ENCODE measurements at places on chromosomes 1 and 21.
A peak's percentile ranks its signal among the peaks of the same experiment; 100 is the strongest.

- DNase-seq: peak; percentile 47
These were observed 116.1 kb downstream of the SPATA17 start for GRCh38 chr1:217747156-217747769.

GRCh38 chr1:40133839-40134238 lies 27.3 kb upstream of the RLF start:
- no peak for DNase-seq

DNA sequence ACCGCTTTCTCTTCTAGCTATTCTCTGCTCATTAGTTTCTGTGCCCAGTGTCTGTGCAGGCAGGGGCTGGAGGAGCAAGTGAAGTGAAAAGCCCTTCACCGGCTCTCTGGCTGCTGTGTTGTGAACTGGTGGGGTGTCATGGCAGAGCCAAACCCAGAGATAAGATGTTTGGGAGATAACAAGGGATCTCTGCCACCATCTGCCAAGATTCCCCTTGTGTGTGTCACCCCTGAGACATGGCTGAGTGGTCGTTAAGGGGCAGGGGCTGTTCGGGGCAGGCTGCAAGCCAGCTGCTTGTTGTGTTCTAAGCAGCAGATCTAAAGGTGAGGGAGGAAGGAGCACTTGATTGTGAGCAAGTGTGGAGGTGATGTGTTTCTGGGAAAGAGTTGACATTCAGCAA lies 24.5 kb downstream of the CNIH3 start:
- DNase-seq: no peak

DNA sequence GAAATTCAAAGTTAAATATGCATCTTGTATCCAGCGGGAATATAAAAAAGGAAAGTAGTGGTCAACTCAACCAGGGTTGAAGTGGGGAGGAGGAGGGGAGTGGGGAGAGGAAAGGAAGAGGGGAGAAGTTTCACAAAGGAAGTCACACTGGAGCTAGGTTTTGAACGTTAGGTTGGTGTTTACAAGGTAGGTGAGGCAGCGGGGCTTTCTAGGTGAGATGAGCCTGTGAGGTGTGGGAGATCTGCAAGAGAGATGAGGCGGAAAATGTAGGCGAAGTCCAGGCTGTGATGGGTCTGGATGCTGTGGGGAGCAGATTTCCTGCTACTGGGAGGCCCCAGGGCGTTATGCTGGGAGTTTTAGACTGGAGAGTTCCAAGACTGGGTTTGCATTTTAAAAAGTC lies 36.1 kb upstream of the IL20 start:
- DNase-seq: no peak

GRCh38 chr1:190207733-190208132 lies 269.9 kb downstream of the BRINP3 start:
- no peak for DNase-seq

GRCh38 chr1:73310797-73311381 lies 887.1 kb downstream of the LRRIQ3 start:
- no peak for DNase-seq

DNA sequence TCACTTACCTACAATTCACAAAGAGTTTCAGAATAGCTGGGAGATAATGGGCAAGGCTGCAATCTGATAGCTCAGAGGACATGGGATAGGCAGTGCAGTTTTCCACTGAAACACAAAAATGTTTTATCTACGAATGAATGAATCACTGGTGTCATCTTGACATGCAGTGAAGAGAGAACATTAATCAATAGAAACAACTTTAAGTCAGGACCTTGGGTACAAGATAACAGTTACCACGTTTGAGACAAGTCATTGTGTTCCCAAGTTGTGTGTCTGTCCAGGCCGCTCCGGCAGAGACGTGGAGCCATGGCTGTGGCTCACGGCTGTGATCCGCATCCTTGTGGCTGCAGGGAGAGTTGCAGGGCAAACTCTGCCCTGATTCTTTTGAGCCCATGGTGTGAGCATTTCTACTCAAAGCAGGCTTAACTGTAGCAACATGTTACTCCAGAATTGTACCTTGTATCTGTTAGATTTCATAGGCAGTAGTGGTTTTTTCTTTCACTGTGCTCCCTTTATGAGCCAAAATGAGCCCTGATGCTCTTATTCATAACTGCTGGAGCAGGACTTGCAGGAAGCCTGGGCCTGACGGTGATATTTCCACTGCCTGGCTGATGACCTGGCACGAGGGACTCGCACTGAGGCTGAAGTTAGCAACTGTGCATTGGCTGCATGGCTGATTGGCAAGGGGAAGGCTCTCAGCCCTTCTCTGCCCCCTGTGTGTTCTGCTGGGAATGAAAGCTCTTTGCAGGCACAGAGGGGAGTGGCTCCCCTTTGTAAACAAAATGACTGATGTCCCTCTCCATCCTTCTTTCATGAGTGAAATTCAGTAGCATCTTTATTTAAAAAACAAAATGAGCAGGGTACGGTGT lies 465.2 kb downstream of the AJAP1 start:
- no peak for DNase-seq

DNA sequence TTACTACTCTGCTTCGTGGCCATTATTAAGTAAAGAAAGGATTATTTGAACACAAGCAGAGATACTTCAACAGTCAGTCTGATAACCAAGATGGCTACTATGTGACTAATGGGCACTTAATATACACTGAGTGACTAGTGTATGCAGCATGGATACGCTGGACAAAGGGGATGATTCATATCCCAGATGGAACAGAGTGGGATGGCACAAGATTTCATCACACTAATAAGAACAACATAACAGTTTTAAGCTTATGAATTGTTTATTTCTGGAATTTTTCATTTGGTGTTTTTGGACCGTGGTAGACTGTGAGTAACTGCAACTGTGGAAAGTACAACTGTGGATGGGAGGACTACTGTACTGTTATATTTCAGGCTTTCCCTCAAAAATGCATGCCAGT lies 9.4 kb downstream of the ZCCHC17 start:
- peak; percentile 81 for DNase-seq

- no peak for DNase-seq
These were observed 32.6 kb downstream of the NIBAN1 start for GRCh38 chr1:184941735-184942134.

DNA sequence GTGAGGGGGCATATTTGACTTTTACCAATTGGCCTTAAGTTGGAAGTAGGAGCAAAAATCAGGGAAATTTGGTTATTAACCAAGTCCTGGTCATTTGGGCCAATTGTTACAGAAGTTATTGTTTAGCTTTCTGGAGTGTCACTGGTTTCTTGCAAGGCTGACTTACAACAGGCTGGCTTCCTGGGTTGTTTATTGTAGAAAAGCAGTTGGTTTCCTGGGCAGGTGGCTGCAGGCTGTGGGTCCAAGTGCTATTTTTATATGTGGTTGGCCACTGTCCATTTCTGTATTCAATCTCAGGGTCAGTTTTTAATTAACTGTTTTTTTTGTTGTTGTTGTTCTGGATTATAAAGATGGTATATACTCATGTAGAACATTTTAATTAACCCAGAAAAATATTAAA lies 174.1 kb downstream of the KCNJ6 start:
- DNase-seq: no peak

DNA sequence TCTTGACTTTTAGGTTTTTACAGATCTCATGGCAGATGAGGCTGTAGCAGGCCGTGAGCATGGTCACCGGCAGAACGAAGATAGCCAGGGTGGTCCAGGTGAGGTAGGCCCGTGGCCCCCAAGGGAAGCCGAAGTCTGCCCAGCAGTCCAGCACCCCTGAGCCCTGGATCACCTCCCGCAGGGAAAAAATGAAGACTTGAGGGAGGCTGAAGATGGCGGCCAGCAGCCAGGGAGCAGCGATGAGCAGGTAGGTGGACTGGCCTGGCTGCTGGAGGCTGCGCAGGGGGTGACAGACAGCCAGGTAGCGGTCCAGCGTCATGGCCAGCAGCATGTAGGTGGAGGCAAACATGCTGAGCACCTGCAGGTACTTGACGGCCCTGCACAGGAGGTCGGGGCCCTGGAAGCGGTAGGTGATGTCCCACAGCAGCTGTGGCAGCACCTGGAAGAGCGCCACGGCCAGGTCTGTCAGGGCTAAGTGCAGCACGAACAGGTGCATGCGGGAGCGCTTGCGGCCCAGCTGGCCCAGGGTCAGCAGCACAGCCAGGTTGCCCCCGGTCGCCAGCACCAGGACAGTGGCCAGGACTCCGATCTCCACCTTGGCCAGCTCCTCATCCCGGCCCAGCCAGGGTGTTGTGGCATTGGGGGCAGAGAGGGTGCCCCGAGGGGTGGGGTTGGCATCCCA lies 856 bp downstream of the AVPR1B start:
- DNase-seq: no peak

DNA sequence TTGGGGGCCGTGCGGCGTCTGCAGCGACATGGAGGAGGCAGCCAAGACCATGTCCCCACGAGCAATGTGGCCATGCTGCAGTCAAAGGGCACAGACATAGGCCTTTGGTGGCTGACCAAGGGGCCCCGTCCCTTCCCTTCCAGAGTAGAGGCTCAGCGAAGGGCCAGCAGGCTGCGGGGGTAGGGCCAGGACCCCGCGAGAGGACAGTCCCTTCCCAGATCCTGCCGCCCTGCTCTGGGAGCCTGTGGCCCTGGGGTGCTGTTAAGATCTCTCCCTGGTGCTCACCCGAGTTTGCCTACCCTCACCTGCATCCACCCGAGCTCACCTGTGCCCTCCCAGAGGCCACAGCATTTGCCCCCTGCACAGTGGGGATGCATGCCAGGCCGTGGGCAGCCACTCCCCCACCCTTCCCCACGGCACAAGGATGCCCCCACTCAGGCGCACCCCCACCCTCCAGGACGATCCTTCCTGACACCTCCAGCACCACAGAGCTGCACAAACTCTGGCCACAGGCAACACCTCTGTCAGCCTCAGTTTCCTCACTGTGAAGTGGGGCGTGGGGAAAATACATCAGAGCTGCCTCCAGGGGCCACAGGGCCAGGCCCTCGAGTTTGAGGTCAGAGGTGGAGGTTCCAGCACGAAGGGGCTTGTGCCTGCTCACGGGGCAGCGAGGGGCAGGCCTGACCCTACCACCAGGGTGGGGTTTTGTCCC lies 15.5 kb downstream of the ITGB2 start:
- DNase-seq: no peak

DNA sequence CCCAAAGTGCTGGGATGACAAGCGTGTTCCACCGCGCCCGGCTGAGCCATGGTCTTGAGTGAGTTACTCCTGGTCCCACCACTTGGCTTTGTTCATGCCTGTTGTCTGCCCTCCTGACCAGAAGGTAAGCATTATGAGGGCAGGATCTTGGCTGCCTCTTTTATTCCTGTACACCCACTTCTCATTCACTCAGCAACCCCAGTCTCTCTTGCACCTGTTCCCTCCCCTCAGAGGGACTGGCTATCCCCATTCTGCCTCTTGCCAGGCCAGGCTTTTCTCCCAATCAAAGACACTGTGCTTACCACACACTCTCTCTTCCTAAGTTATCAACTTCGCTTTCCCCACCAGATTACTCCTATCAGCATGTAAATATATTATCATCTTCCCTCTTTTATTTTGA lies 26.4 kb downstream of the SPATA21 start:
- no peak for DNase-seq

GRCh38 chr1:174114106-174114505 lies 45.2 kb upstream of the RABGAP1L start:
- no peak for DNase-seq

DNA sequence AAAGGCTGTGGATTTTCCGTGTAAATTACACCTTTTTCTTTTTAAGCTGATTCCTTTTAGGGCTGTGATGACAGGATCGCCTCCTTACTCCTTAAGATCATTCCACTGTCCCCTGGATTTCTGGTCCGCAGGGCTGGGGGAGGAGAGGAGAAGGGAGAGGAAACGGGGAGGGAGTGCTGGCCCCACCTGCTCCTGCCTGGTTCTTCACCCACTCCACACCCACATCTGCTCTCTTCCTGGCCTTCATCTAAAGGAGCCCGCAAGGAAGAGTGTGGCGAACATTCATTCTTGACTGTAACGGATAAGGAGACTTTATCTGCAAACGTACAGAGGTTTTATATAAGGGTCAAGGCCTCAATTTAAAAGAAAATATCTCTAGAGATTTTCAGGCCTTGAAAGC lies 242.0 kb downstream of the RHOU start:
- no peak for DNase-seq

GRCh38 chr1:178537382-178538090 lies 24.6 kb downstream of the TEX35 start:
- DNase-seq: no peak

DNA sequence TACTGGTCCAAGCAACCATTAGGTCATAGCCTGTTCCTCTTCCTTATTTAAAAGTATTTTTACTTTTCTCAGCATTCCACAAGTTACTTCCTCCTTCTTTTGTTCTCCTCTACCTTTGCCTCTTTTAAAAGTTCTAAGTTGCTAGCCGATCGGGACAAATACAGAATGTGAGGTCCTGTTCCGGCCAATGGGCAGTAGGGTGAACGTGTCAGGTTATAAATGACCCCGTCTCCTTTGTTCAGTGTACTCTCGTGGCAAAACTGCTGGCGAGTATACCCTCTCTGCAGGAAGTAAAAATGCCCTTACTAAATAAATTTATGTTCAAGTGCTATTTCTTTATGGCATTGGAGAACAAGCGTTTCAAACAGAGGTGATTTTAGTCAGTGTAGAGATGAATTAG lies 2.5 kb downstream of the ADCY10 start:
- DNase-seq: no peak

DNA sequence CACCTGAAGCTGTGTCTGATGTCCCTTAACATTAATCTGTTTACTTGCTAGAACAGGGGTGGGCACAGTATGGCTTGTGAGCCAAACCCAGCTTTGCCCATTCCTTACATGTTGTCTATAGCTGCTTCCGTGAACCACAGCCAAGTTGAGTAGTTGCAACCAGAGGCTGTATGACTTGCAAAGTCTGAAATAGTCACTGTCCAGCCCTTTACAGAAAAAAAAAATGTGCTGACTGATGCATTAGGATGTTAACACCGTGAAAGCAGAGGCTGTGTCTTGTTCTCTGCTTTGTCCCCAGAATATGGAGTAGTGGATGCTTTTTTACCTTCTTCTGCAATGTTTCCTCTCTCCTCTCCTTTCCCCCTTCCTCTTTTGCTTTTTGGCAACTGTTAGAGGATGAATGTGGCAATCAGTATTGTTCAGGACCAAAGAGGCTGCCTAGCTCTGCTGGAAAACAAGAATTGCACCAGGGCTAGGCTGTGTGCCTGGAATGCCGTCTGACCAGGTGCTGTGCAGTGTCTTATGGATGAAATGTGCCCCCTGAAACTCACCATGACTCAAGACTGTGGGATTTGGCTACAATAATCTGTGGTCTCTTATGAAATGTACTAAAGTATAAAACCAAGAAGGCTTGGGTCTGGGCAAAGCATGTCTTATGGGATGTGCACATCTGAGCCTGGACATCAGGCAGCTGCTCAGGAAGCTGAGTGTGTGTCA lies 79.6 kb upstream of the GCLM start:
- DNase-seq: peak; percentile 87

GRCh38 chr1:232792949-232793348 lies 12.3 kb upstream of the MAP10 start:
- DNase-seq: no peak

DNA sequence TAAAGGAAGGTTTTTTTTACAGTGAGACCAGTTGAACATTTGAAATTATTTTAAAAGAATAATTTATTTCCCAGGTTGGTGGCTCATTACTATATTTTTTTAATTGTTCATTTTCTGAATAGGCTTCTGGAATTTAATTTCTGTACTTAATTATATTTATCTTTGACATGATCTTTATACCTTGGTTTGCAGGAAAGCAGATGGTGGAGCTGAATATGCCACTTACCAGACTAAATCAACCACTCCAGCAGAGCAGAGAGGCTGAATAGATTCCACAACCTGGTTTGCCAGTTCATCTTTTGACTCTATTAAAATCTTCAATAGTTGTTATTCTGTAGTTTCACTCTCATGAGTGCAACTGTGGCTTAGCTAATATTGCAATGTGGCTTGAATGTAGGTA lies 41.5 kb downstream of the CD46 start:
- no peak for DNase-seq

- no peak for DNase-seq
These were observed 15.0 kb upstream of the BARHL2 start for GRCh38 chr1:90732136-90732535.

All from astrocyte of the spinal cord (primary cell).